ENCODE measurements at places on chromosomes 7 and 10. TPM values are rescaled to one million over a fixed set of nuclear protein-coding genes. Genes with fewer than 3 reads are reported as not detected.

DNA sequence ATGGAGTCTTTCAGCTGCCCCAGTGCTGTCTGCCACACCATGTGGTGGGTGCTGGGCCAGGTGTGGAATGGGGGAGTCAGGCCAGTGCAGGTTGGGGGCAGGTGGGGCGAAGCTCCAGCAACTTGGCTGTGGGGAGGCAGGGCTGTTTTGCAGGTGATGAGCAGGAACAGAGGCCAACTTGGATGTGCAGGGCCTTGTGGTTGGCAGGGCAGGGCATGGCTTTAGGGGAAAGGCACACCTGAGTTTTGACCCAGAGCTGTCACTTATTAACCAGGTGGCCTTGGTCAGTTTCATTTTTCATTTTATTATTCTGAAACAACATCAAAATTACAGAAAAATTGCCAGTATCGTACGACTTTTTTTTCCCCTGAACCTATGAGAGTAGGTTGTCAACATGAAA, 1.1 kb upstream of the SFTPA2 start:
- DNase-seq: no peak

The COL1A2 gene
- total RNA-seq: 144 TPM

The BEND7 gene
- total RNA-seq: 22.0 TPM

The HIPK2 gene
- 3.6 TPM for total RNA-seq

The TBX20 gene
- 0.96 TPM for total RNA-seq

DNA sequence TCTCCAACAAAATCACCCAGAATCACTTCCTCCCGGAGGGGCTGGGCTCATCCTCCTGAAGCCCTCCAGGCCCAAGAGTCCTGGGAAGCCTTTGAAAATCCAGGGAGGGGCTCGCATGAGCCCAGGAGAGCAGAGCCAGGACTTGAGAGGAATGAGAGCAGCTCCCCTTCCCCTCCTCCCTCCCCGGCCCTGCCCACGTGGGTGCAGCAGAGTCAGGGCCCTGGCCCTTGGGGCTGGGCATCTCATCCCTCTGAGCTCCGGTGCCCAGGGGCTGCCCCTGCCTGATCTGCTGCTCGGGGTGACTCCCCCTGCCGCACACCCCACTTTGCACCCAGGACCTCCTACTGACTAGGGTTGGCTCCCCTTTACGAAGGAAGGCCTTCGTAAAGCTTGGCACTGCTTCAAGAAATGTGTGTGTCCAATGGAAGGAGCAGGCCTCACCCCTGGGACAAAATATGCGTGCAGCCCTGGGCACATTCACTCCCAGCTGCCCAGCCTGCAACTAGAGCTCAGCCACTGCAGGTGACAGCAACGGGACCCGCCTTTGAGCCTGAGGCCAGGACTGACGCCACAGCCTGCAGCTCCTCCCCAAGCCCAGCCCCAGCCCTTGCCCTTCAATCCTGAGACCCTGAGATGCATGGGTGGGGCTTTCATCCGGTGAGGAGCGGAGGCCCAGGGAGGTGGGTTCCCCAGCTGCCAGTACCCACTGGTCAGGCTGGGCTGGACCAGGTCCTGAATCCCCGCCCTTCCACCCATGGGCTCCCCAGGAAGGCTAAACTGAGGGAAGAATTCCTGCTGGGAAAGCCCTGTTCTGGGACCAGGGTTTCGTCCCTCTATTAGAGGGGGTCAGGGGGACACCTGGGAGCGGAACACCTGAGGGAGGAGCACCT, 21.8 kb downstream of the PWWP2B start:
- DNase-seq: peak; percentile 72

The HOXA13 gene
- total RNA-seq: 4.7 TPM

DNA sequence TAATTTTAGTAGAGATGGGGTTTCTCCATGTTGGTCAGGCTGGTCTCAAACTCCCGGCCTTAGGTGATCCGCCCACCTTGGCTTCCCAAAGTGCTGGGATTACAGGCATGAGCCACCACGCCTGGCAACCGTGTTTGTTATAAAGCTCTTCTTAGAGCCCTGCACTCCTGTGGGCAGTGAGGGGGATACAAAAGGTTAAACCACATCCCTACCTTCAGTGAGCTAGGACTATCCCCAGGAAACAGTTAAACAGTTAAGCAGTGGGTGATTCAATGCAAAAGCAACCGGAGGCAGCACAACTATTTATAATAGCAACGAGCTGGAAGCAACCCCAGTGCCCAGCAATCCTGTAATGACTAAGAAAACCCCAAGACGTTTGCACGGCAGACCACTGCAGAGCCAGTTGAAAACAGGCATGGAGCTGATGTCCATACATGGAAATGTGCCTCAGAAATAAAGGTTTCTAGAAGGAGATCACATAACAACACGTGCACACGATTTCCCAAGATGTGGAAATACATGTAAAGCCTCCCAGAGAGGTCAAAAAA, 107.2 kb upstream of the LYZL2 start:
- peak; percentile 99 for DNase-seq

DNA sequence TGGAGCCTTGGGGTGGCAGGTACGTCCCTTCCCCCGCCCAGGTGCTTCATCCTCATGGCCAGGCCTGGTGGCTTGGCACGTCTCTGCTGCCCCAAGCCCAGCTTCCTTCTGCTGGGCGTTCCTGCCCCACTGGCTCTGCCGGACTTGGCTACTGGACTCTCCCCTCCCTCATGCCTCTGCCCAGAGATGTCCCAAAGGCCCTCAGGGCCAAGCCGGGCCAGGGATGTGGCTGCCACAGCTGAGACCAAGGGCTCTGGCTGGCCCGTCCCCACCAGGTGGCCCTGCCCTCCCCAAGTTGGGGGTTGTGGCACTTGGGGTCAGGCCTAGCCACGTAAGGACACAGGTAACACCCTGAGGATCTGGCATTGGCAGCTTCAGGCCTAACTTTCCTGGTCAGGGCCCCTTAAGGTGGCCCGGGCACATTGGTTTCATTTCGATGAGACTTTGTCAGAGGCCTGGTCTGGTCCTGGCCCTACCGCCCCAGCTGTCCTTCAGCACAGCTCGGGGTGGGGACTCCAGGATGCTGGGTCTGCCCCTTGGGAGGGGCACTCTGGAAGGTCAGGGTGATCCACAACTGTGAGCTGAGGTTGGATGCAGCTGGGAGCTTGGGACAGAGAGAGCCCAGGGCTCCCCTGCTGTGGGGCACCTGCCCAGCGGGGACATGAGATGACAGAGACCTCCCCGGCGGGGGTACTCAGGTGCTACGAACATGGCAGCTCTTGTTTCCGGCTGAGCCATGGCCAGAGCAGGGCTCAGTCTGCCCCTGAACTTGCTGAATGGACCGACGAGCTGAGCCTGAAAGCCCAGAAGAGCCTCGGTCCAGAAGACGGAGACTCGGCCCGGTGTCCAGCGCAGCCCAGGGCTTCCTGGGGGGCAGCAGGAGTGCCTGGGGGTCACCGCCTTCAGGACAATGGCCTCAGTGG, 2.9 kb downstream of the BHLHA15 start:
- DNase-seq: no peak

The C10orf62 gene
- total RNA-seq: 0.38 TPM

GRCh38 chr10:1633783-1634182, 103.5 kb downstream of the ADARB2 start:
- DNase-seq: no peak

- no peak for DNase-seq
Observed at GRCh38 chr10:123462756-123463155, 203.4 kb upstream of the GPR26 start.

DNA sequence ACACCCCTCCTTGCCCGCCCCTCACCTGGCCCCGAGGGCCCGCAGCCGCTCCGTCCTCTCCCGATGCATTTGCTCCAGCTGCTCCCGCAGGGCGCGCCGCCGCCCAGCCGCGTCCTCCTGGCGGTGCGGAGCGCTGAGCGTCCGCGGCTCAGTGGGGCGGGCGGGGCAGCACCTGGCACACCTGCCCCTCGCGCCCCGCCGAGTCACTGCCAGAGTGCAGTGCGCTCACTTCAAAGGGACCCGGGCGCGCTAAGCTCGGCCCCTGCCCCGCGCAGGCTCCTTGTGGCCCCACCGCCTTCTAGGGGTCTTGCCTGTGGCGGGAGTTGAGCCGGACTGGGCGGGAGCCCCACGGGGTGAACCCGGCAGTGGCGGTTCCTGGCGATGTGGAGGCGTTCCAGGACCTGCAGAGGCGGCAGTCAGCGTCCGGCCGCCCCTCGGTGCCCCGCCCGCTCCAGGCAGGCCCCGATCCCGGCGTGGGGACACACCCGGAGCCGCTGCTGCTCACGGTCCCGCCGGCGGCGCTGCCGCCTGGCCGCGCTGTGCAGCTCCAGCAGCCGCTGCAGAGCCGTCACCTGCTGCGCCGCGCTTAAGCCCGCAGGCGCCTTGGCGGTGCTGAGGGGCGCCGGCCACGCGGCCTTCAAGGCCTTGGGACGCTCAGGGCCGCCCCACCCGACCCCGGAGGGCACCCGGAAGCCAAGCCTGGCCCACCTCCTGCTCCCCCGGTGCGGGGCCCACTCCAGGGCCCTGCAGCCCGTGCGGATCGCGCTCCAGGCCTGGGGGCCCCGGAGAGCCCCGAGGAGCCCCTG, 6.7 kb downstream of the ATP6V1F start:
- DNase-seq: no peak

GRCh38 chr7:42980084-42980483, 47.9 kb downstream of the MRPL32 start:
- DNase-seq: no peak

GRCh38 chr7:113367041-113367586, 248.8 kb upstream of the SMIM30 start:
- DNase-seq: no peak

DNA sequence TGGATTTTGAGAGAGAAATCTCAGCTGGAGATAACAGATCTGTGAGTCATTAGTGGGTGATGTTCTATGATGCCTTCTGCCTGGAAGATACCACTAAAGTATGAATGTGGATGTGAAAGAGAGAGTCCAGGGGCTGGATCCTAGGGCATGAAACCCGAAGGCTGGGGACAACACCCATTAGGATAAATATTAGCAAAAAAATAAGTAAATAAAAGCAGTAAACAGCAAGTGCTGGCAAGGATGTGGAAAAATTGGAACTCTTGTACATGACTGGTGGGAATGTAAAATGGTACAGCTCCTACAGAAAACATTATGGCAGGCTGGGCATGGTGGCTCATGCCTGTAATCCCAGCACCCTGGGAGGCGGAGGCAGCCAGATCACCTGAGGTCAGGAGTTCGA, 16.6 kb upstream of the MGMT start:
- DNase-seq: no peak

- DNase-seq: no peak
Observed at GRCh38 chr10:58424176-58424575, 39.0 kb downstream of the TFAM start.

DNA sequence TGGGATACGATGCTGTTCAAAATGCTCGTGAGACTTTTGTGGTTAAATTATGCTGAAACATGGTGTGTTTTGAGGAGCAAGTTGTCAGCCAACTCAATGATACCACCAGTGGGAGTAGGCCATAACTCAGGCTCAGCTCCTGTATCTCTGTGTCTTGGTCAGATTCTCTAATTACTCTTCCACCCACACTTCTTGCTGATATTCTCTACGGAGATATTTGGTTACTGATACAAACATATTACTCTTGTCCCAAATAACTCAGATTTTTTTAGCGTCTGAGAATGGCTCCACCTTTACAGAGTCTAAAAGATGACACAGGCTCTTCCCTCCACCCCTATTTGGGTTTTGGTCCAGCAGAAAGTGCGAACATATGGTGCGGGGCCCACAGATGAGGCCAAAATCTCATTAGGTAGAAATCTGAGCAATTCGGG, 168.9 kb downstream of the PKD1L1 start:
- DNase-seq: no peak

The CTBP2 gene
- total RNA-seq: 35.5 TPM

The SPDYE8 gene
- total RNA-seq: not detected

The THSD7A gene
- 0.89 TPM for total RNA-seq

- DNase-seq: peak; percentile 22
Observed at GRCh38 chr10:43255634-43256431, 11.0 kb downstream of the RASGEF1A start.

The LGI1 gene
- not detected for total RNA-seq

DNA sequence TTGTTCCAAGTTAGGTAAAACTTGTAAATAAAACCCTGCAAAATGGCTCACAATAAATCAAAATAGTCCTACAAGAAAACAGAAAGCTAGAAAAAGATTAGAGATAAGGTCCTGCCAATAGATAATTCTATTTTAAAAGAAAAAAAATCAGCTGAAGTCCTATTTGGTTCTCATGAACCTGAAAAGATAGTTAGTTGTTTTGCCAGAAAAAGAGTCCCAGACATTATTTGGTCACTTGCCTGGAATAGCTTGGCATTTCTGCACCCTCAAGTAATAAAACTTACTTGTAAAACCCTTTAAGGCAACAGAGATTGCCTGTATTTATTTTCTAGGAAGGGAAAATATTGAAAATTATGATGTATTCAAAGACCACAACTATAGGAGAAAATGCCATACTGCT, 47.7 kb downstream of the LRRN3 start:
- no peak for DNase-seq

- no peak for DNase-seq
Observed at GRCh38 chr7:157253850-157254249, 83.0 kb upstream of the DNAJB6 start.

DNA sequence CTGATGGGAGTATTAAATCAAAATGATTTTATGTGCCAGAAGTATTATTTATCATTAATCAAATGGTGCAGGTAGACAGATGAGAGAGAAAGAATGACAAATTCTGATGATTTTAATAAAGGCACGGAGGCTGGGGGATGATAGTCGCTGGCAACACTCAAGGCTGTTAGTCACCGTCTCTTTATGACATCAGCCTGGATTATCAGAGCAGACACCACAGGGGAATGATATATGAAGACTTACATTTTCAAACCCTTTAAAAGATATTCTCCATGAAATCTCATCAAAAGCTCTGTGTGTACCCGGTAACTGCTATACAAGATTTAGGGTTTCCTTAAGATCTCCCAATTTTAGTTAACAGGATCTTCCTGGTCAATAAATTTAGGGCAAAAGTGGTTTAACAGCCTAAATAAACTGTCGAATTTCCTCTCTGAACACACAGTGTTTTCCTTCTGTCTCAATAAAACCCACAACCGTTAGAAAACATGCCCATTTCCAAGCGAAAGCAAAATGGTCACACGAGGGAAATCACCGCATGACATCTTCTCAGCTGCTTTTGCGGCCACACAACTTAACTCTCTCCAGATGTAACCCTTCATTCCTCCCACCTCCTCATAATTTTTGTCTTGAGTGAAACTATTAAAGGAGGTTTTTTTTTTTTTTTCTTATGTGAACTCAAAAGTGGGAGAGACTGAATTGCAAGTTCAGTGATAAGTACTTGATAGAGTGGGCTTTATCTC, 133.2 kb upstream of the FAM171A1 start:
- peak; percentile 6 for DNase-seq

DNA sequence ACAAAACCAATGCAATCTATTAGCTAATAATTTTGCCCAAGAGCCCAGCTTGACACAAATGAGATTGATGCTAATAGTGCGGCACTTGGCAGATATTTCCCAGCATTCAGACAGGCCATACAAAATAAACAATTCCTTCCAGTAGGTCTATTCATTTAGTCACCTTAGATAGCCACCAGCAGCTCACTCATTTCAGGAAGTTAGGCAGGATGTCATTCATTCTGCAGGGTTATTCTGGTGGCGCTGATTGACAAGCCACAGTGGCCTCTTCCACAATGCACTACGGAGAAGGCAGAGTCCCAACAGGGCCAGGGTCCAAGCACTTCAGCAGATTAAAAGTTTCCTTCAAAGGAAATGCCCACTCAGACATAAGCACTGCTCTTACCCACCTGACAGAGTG, 55.8 kb downstream of the PIK3AP1 start:
- DNase-seq: no peak

The MAP3K8 gene
- 14.9 TPM for total RNA-seq

The TFEC gene
- 0.07 TPM for total RNA-seq

- no peak for DNase-seq
Observed at GRCh38 chr7:154592388-154592787, 410.5 kb downstream of the PAXIP1 start.

GRCh38 chr10:98795467-98795866, 348.7 kb upstream of the HPS1 start:
- DNase-seq: no peak

- peak; percentile 60 for DNase-seq
Observed at GRCh38 chr10:6722616-6723004, 142.5 kb upstream of the PRKCQ start.

Data from A172 (cell line).